Foreskin keratinocyte (primary cell): ENCODE measurements at places on chromosomes 7 and 10.
A peak's percentile ranks its signal among the peaks of the same experiment; 100 is the strongest.

DNA sequence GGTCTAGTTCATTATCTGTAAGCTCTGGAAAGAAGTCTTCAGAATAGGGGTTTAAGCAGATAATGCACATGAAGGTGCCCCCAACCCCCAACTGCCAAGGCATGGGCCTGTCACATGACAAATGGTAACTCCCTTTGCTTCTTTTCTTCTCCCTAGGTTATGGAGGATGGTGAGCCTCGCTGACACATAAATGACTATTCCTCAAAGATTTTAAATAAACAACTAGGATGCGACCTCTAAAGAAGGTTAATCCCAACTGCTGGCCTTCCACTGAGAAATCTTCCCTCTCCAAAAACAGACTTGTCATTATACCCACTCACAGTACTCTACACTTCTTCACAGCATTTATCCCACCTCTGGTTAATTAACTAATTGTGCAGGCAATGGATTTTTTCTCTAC is 75.7 kb upstream of the FAM133B start:
- no peak for DNase-seq

DNA sequence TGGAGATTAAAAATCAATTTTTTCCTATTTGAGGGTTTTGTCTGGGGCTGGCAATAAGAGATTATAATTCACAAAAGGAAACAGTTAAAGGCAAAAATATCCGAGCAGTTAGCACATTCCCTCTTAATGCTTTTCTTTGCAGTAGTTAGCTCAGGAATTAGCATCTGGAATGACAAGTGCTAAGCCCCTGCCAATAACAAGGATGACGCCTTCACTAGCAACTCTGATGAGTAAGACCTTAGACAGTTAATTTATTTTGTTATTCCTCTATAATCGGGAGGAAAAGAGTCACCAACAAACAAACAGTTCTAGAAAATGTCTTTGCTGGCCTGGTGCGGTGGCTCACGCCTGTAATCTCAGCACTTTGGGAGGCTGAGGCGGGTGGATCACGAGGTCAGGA is 151.3 kb downstream of the TRIL start:
- no peak for DNase-seq

DNA sequence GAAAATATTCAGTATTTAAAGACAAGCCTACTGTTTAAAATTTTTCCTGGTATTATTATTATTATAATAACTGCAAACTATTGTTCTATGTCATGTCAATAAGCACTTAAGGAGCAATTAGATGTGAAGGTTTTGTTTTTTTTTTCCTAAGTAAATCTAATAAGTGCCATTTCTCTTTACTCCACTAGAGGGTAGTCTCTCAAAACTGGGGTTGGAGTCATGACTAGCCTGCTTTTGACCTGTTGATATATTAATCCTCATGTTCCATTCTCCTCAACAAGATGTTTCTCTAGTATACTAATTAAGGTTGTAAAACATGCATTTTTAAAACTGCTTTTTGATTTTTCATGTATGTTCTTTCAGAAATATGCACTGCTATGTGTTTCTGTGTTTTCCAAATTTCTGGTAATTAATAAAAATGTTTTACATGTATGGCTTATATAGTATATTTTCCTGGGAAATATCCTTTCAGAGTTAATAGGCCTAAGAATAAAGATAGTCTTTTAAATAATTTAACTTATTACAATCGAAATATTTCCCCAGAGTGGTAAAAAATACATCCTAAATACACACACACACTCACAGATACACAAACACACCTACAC is 1.0 kb upstream of the LRRN3 start:
- DNase-seq = peak; percentile 15

GRCh38 chr7:40299097-40299496 is 164.3 kb downstream of the SUGCT start:
- DNase-seq = peak; percentile 93

- DNase-seq = no peak
Measured at GRCh38 chr7:684416-684815, 42.1 kb upstream of the DNAAF5 start.

- peak; percentile 29 for DNase-seq
Measured at GRCh38 chr10:100913470-100913865, 705 bp downstream of the SLF2 start.

DNA sequence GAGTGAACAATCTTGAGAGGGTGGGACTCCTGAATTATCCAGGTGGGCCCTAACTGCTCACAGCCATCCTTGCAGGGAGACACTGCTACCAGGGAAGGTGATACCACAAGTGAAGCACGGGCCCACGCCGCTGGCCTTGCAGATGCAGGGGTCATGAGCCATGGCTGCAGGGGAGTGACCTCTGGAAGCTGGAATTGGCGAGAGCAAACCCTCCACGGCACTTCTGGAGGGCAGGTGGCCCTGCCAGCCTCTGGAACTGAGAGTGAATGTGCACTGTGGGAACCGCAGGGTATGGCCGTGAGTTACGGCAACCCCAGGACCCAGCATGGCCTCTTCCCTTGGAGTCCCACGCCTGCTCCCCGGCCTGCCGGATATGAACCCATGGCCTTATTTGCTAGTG is 37.5 kb downstream of the STK32C start:
- no peak for DNase-seq

- no peak for DNase-seq
Measured at GRCh38 chr10:29081231-29081630, 207.6 kb upstream of the LYZL1 start.

- no peak for DNase-seq
Measured at GRCh38 chr7:93039786-93040185, 78.0 kb downstream of the SAMD9 start.

DNA sequence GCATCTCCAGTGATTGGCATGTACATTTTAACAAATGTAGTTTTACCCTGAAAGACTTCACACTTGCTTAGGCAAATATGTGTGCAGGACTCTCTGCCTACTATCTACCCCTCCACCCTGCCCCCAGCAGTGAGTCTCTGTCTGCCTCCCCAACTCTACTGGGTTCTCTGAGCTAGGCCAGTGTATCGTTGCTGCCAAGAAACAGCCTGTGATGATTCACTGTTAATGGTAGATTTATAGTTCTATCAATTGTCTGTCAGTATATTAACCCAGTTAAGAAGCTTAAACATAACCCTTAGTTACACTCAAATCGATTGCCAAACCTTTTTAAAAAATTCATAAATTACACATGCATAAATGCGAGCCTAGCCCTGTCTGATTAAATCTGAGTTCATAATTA is 137.0 kb downstream of the SND1 start:
- DNase-seq = no peak

GRCh38 chr7:142313528-142313927 is 55.7 kb upstream of the PRSS58 start:
- no peak for DNase-seq

GRCh38 chr7:137804836-137805235 is 41.9 kb downstream of the DGKI start:
- no peak for DNase-seq

DNA sequence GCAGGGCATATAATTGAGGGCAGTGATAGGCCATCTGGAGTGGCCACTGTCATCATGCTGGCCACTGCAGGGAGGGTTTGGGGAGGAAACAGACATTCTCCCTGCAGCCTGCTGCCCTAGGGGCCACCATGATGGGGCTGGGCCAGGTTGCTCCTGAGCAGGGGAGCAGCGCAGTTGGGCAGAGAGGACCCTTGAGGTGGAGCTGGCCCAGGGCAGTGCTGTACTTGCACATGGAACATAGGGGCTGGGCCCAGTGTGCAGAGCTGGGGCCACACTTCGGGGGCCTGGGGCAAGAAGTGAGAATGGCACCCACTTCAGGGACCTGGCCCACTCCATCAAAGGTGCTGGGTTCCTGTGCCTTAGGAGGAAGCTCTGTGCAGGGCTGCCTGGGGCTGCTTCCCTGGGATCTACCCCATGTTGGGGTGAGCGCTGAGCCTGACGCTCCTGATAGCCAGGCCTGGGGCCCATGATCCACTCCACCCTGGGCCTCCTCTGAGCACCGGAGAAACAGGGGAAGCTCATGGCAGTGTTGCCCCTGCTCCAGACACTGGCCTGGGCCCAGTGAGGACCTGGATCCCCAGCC is 21.3 kb upstream of the NUB1 start:
- no peak for DNase-seq

GRCh38 chr7:24931844-24932243 is 48.1 kb downstream of the OSBPL3 start:
- no peak for DNase-seq
